SW 1271 (cell line): ENCODE measurements at places on chromosomes 7 and 10.

DNA sequence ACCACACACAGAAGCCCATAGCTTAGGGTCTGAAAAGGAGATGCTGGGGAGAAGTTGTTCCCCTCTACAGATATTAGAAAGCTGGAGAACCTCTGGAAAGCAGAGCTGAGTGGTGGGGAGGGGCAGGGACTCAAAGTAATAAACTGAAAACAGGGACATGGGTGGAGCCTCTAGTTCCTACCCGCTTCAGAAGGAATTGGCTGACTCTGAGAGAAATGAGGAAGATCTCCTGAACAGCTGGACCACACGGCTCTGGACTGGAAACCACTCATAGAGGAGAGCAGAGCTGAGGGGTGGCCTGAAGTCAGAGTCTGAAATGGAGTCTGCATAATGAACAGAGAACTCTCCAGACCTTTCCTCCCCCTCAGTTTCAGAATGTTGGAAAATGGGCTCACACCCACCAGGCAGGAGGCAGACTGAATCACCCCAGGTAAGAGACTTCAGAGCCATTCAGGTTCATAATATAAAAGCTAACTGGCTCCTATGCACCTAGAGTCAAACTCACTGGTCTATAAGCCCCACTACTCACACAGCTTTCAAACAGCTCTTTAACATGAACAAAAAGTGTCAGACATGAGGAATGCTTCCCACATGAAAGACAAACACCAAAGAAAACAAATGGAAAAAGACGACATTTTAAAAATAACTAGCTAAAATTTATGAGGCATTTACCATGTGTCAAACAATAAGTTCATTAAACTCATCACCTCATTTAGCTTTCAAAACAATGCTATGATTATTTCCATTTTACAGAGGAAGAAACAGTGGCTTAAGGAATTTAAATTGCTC lies 68.1 kb downstream of the RNF216 start:
- no peak for DNase-seq

GRCh38 chr7:70355198-70356020 lies 757.1 kb downstream of the AUTS2 start:
- no peak for DNase-seq

DNA sequence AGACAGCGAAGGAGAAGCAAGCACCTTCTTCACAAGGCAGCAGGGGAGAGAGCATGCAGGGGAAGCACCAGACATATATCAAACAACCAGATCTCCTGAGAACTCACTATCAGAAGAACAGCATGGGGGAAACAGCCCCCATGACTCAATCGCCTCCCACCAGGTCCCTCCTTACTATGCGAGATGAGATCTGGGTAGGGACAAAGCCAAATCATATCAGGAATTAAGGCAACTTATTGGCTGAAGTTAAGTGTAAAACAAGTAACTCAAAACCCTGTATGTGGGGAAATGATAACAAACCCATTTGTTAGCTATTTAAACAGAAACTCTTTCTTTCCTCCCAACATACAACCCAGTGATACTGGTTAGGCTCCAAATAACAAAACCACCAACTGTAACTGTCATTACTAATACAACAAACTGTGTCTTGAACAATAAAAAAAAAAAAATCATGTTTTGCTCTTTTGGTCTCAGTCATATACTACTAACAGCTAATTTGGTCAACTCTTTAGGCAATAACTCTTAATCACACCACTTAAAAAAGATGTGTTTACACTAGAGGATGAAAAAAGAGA lies 57.8 kb downstream of the MINDY3 start:
- no peak for DNase-seq

DNA sequence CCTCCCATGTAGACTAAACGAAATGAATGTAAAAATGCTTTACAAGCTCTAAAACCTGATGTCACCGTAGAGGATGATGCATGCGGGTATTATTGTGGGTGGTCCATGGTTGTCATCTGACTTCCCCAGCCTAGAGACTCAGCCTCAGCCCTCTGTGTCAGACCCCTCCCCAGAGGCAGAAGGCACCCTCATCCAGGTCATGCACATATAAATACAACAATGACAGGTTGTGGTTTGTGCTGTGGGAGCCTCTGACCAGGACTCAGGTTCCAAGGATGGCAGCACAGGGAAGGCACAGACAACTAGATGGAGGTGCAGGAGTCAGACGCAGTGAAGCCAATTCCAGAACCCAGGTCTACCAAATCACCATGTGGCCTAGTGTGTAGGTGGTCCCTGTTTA lies 3.3 kb upstream of the NODAL start:
- no peak for DNase-seq

DNA sequence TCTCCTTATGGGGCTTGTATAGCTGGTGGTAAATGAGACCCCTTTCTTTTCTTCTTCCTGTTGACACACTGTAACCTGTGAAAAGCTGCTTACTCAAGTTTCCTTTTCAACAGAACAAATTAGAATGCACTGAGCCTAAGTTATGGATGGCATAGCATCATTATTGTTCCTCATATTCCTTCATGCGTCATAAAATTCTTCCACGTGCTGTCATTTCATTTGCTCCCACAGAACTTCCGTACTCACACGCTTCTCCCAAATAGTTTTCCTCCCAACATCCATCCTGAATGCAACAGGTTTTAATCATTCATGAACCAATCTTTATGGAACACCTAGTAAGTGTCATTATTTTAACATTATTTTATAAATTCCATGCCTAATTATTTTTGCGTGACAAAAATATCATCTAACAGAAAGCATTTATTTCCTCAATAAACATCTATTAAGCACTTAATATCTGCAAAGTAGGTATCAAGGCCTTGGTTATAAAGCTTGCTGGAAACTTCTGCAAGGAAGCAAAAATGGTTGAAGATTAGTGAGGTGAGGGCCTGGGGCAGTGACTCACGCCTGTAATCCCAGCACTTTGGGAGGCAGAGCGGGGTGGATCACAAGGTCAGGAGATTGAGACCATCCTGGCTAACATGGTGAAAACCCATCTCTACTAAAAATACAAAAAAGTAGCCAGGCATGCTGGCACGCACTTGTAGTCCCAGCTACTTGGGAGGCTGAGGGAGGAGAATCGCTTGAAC lies 18.9 kb upstream of the SEPTIN7 start:
- no peak for DNase-seq

DNA sequence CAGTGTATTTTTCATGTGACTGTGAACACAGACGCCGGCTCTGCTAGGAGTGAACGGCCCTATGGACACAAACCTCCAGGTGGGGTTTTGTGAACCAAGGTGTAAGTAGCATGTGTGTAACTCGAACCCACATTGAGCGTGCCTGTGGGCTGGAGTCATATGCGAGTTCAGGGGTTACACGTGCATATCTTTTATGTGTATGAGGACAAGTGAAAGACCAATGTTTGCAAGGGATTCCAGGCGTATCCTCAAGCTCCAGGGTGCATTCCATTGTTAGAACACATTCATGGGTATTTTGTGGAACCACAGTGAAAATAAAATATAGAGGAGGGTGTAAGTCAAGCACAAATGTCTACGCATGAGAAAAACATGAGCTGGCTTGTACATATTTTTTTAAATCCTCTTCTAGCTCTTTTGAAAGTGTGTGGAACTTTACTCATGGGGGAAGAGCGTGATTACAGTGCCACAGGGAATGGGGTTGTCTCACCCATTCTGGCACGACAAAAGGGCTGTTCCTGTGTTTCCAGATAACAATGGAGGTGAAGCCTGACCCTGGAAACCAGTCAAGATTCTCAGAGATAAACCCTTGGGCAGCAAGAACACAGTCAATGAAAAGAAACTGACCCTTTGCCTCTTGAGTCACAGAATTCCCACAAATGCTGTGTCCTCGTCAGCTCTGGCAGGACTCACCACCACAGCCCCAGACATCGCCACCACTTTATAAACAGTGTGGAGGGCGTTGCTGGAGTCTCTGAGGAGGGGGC lies 37.0 kb upstream of the GOT1 start:
- no peak for DNase-seq

GRCh38 chr7:36232971-36233550 lies 80.0 kb downstream of the EEPD1 start:
- no peak for DNase-seq

DNA sequence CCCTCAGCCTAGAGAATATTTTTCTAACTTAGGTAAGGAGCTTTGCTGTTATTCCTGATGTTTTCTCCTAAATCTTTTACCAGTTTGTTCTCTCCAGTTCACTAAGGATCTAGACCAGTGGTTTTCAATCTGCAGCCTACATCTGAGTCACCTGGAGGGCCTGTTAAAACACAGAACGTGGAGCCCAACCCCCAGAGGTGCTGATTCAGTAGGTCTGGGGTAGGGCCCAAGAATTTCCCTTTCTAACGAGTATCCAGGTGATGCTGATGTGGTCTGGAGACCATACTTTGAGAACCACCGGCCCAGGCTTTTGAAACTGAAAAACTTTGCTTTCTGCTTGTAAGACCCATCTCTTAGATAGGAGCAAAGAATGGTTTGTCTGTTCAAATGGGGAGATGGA lies 51.2 kb upstream of the KMT2E start:
- no peak for DNase-seq

DNA sequence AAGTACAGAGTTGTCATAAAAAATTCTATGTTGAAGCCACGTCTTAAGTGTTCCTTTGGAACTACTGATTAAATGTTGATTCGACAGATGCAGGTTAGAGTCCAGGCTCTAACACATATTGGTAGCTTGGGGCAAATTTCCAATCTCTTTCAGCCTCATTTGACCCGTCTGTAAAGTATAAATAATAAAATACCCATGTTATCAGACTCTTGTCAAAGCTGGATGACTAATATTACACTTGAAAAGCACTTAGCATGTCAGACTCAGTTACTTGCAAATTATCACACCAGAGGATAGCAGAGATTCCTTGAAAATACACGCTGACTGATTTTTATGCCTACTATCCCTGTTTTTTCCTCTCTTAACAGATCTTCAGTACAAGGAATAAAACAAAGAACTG lies 18.1 kb upstream of the MACC1 start:
- DNase-seq, result no peak

- DNase-seq, result no peak
These were observed 62.3 kb upstream of the TMEM254 start for GRCh38 chr10:80015911-80016830.

GRCh38 chr7:133987582-133987981 lies 139.6 kb upstream of the LRGUK start:
- DNase-seq, result no peak

DNA sequence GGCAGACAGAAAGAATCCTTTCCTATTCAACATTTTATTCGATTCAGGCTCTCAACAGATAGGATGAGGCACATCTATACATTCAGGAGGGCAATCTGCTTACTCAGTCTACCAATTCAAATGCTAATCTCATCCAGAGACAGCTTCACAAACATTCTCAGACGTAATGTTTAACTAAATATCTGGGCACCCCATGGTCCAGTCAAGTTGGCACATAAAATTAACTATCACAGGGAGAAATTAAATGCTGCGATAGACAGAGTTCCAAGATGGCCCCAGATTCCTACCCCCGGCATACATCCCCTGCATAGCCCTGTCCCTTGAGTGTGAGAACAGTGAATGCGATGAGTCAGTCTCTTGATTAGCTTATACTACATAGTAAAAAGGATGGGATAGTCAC lies 184.3 kb downstream of the FGFR2 start:
- DNase-seq, result no peak

- DNase-seq, result no peak
These were observed 12.6 kb downstream of the LYZL1 start for GRCh38 chr10:29301359-29301910.

DNA sequence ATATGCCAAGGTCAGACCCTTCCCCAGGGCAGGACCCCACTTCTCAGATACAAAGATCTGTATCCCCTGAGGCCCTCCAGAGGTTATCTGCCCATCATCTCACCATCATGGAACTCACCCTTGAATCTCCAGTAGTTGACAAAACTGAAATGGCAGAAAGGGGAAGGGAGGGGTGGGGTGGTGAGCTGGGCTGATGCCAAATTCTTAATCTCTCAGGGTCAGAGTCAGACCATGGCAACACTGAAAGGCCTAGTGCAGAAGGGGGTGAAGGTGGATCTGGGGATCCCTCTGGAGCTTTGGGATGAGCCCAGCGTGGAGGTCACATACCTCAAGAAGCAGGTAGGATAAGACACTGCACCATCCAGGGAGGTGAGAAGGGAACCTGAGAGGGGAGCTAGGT lies 3.1 kb downstream of the CNPY4 start:
- DNase-seq, result no peak

DNA sequence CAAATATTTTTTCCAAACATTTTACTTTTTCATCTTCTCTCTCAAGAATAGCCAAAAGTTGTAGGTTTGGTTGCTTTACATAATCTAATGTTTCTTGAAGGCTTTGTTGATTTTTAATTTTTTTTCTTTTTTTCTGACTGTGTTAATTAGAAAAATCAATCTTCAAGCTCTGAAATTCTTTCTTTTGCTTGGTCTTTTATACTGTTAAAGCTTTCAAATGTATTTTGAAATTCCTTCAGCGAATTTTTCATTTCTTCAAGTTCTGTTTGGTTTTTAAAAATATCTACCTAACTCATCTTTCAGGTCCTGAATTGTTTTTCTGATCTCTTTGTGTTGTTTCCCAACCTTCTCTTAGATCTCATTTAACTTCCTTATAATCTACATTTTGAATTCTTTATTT lies 109.3 kb downstream of the SLC25A40 start:
- DNase-seq, result no peak

DNA sequence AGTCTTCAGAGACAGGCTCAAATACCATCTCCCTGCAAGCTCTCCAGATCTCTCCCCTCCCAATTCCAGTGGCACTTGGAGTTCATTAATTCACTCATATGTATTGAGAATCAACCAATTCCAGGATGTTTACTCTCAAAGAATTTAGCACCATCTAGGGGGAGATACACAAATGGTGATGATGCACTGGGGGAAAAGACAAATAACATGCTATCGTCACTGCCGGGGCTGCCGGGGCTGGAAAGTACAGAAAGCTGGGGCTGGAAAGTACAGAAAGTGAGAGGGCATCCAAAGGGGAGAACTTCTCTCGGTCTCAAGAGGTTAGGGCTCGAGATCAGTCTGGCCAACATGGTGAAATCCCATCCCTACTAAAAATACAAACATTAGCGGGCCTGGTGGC lies 118.7 kb downstream of the MKX start:
- DNase-seq, result no peak

- no peak for DNase-seq
These were observed 9.4 kb downstream of the CLDN12 start for GRCh38 chr7:90412458-90413184.

DNA sequence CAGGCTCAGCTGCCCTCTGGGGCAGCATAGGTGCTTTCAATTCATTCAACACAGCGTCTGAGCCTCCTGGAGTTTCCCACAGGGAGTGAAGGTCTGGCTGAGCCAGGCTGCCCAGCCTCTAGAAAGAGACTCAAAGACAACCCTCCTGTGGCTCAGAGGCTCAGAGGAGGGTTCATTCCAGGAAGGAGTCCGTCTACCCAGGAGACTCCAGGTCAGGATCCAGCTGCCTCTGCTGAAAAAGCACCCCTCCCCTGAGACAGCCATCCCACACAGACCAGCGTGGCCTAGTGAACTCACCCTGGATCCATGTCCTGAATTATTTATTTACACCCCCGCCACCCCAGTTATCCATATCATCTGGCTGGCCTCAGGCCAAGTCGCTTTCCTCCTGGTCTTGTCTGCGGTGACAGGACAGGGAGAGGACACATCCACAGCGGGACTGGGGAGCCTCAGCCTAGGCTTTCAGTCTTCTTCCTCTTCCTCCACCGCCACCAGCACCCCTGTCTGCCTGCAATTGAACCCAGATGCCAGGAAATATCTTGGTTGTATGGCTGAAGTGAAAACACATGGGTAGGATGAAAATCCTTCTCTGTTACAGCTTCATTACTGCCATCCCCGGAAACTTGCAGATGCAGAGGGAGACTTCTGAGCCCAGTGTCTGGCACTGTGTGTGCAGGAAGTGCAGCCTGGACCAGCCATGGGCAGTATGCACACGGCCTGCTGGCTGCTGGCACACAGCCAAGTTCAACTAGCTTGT lies 44.0 kb upstream of the COL13A1 start:
- DNase-seq, result no peak

GRCh38 chr7:47266131-47266706 lies 315.7 kb downstream of the TNS3 start:
- DNase-seq, result peak; percentile 53
